ENCODE measurements at places on chromosomes 1 and 21.

DNA sequence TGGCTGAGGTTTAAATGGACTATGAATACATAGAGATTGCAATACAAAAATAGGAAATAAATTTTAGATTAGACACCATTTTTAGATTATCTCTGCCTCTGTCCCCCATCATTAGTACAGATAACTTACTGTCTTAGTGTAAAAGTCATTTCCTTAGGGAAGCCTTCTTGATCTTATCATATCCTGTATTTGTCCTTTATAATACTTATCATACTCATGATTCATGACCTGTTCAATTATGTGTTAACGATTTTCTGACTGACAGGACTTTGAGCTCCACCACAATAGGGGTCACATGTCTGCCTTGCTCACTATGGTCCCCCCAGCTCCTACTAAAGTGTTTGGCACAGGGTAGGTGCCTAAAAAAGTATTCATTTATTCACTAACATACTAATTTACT lies 14.6 kb downstream of the TEX38 start:
- DNase-seq = no peak

DNA sequence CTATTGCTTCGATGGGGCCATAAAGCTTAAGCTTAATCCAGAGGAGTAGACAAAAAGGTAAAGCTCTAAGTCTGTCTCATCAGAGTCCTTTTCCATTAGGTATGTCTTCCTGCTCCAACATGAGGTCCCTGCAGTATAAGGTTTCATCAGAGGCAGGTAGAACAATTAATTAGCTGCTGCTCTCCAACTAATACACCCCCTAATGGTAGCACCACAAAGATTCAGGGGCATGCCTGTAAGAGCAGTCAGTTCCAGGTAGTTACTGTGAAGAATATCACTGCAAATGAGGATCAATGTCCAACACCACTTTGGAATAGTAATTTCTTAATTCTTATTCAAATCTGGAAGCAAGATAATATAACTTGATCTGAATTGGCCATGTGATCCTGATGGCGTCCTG lies 160.3 kb upstream of the ESRRG start:
- no peak for DNase-seq

GRCh38 chr1:46533179-46533864 lies 18.1 kb downstream of the KNCN start:
- DNase-seq = peak; percentile 33

DNA sequence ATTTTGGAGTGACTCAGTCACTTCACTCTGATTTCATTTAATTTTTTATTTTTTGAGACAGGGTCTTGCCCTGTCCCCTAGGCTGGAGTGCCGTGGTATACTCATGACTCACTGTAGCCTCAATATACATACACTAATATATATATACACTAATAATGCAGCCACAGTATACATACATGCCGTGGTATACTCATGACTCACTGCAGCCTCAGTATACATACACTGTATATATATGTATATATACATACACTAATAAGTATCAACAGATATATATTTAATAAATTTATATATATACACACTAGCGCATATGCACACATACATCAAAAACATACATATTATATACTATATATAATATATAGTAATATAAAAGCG lies 149.2 kb downstream of the NCAM2 start:
- DNase-seq = no peak

GRCh38 chr1:62389531-62389930 lies 47.3 kb upstream of the USP1 start:
- DNase-seq = no peak

DNA sequence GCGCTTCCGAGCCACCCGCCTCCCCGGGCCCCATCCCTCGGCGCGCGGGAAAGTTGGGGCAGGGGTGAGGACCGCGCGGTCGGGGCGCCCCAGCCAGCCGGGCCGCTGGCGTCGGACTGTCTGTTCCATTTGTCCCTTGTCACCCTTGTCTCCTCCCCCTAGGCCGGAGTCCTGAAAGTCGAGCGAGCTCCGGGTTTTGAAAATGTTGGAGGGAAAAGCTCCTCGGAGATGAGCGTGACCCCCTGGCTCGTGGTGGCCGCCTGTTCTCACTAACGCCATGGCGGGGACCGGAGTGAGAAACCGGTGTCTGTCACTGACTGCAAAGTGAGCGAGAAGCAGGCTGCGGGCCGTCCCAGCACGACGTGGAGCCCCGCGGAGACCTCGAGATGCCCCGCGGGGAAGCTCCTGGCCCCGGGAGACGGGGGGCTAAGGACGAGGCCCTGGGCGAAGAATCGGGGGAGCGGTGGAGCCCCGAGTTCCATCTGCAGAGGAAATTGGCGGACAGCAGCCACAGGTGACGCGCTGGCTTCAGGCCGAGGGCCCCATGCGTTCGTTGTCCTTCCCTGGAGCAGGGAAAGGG lies 491 bp downstream of the PER3 start:
- no peak for DNase-seq

DNA sequence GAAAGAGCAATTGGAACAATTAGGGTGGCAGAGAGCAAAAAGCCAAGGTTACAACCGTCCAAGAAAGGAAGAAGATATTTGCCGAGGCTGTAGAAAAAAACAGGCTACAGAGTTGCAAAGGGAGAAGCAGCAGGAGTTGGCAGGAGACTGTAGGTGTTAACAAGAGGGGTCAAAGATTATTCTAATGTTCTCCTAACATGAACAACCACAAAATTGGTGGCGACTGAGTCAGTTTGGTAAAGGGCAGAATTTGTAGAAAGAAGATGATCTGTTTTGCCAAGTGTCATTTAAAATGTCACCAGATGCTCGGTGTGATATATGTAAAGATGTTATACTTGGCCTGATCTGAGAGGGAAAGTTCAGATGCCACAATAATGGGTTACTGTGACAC lies 401 bp upstream of the PRUNE1 start:
- no peak for DNase-seq

GRCh38 chr1:198761859-198762616 lies 123.2 kb downstream of the PTPRC start:
- DNase-seq = no peak

All from fibroblast of gingiva (primary cell).